ENCODE measurements at places on chromosomes 6 and 20.

DNA sequence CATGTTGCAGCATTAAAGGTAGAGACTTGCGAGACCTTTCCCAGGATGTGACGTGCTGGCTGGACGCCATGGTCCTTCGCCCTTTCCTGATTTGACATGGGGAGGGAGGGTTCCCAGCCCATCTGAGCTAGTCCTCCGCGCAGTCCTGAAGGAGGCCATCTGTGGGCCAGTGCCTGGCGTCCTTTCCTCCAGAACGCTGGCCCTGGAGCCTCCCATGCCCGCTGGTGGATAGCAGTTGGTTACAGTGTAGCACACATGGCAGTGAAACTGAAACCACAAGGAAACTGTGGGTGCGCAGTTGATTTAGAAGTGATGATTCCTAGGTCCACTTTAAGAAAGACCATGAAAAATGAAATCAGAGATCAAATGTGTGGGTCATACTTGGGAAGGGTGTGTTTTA is 193.7 kb downstream of the CDH4 start:
- no peak for DNase-seq

- DNase-seq = no peak
Measured at GRCh38 chr6:116019428-116019827, 41.3 kb downstream of the FRK start.

DNA sequence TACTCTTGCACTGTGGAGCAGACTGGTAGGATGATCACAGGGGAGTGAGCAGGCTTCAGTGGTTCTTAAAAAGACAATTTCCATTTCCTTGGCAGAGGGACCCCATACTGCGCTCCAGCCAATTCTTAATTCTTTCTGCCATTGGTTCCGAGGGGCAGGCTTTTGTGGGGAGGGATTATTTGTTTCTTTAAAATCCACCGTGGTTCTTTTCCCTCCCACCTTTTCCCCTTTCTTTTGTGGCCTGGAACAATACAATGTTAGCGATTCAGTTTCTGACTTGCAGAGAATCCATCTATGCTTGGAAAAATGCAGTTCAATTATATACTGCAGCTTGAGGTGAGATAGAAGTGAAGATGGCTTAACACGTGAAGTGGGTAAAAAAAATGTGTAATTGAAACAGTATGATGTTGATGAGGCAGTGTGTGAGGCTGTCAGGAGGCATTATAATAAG is 379.0 kb upstream of the FLRT3 start:
- DNase-seq = no peak

DNA sequence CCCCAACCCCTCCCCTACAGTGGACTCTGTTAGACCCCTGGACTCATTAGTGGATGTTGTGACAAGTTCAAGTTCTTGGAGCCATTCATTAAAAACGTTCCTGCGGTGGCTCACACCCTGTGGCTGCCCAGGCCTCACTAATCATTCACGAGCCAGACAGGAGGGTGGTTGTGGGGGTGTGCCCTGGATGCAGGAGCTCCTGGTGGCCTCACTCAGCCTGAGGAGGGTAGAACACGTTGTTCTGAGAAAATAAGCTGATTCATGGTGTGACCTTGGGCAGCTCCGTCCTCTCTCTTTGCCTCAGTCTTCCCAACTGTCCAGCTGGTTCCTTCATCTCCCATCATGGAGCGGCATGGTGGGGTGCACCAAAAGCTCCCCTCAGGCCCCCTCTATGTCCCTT is 16.7 kb downstream of the SLC13A3 start:
- no peak for DNase-seq

DNA sequence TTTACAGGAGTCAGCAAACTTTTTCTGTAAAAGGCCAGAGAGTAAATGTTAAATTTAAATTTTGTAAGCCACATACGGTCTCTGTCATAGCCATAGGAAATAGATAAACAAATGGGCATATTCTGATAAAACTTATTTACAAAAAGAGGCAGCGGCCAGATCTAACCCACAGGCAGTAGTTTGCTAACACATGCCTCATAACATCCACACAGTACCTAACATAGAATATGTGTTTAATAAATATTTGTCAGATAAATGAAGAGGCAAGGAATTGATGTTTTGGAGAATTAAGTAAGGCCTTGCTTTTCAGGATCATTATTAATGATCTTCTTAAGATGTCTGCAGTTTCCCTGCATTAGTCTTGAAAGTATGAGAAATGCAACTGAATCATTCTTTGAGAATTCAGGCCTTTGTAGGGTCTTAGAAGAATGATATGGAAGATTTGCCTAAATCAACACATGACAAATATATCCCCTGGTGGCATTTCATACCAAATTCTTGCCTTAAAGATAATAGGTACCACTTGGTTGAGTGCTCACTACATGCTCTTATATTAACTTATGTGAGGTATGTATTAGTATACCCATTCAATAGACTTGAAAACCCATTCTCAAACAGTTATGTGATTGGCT is 39.3 kb upstream of the TRAM2 start:
- no peak for DNase-seq

GRCh38 chr20:39645131-39645530 is 683.0 kb downstream of the DHX35 start:
- no peak for DNase-seq

DNA sequence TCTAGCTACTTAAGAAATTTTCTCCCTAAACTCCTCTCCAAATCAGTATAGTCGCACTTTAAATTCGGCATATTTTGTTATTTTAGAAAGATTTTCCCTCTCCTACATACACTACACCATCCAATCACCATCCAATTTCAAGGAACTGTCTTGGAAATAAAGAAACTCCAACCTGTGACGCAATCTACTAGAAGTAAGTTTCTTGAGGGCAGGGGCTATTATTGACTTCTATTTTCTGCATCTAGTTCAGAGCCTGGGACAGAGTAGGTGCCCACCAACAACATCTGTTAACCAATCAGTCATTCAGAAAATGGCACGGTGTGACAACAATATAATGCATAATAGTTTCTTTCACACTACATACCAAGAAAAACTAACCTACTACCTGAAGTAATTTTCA is 3.6 kb downstream of the ATG5 start:
- DNase-seq = no peak

DNA sequence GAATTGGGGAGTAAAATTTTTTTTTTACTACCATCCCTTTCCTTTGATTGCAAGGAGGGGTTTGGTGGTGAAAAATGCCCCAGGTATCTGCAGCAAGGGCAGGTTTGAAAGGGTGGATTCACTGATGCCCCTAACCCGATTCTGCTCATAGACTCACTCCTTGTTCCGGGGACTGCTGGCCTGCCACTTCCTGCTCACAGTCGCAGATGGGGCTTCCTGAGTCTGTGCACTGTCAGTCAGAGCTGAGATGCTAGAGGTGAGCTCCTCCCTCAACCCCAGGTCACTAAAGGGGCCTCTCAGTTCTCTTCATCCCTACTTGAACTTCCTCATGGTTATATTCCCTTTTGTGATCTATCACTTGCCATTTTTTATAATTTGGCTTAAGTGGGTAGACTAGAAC is 357.9 kb downstream of the FARS2 start:
- DNase-seq = peak; percentile 5

DNA sequence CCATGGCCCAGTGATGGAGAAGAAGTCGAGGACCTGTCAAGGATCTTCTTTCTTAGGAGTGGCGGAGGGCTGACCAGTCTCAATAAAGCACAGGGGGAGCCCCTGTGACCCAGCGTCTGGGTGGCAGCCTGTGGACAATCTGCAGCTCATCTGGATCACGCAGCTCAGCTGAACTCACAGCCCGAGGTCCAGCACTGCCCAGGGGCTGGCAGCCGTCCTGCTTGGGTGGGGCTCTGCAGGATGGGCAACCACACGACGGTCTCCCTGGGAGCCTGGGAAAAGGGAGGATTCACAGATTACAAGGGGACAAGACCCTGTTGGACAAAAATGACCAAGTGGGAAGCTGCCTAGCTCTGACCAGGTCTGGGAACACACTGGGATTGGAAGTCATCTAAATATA is 110.8 kb downstream of the MYLK4 start:
- DNase-seq = no peak
